ENCODE measurements at places on chromosomes 7 and 10.

DNA sequence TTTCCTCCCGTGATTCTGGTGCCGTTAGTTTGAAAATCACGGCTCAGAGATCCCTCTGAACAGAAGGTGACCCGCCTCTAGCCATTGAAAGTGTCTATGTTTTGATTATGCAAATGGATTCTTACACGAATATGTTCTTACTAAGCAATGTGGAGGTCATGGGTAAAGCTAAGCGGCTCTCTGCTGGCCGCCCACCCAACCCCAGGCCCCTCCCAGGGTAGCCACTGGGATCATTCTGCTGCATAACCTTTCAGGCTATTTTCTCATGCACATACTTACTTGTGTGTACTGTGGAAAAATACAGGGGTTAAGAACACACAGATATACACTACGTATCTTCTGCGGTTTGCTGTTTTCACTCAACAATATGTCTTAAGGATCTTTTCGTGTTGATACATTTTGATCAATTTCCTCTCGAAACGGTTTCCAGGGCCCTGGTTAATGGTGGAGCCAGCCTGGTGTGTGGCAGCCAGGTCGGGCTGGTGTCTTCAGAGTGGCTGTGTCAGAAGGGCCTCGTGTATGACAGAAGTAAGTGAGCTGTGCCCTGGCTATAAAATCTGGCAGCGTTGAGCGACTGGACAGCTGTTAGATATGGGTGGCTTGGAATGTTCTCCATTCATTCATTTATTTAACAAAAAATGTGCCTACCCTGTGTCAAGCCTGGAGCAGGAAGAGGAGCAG is 29.9 kb downstream of the ZNF783 start:
- DNase-seq = no peak

- no peak for DNase-seq
Observed at GRCh38 chr10:89798092-89798491, 96.7 kb downstream of the KIF20B start.

DNA sequence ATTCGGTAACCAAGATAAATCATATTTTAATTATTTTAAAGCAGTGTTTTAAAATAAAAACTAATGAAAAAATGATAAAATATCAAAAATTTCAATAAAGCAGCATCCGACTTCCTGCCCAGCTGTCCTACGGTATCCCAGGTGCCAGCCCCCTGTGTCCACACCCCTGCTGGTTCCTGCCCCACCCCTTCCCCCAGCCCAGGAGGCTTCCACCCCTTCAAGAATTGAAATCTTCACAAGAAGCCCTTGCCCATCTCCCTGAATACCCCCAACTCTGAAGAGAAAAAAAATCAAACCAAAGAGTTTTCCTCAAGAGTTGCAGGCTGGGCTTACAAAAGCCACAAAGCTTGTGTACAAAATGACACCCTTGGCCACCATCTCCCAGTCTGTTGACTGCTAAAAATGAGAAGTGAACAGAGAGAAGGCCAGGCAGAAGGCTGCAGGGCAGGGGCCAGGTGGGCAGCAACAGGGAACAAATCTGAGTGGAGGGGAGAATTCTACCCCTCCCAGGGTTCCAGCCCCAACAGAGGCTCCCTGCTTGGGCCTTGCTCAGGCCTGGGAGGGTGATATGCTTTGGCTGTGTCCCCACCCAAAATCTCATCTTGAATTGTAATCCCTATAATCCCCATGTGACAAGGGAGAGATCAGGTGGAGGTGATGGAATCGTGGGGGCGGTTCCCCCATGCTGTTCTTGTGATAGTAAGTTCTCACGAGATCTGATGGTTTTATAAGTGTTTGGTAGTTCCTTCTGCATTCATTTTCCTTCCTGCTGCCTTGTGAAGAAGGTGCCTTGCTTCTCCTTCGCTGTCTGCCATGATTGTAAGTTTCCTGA is 14.5 kb downstream of the GPRIN2 start:
- DNase-seq = no peak

DNA sequence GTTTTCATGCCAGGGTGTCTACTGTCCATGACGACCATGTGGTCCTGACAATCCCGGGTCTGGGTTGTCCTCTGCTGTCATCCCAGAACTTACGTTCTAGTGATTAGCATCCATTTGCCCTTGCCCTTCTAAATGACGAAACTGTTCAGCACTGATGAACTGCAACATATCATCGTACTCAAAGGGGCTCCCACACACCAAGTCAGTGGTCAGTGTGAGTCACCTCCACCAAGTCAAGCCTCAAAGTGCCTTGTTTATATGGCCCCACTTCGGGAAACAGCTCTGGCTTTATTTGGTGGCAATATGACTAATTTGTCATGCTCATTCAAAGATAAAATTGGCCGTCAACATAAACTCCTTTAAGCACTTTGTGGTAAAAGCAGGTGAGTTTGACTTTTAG is 110.7 kb downstream of the FRMD4A start:
- no peak for DNase-seq

GRCh38 chr7:151083071-151083823 is at the start of gene TMUB1:
TMUB1 (minus strand) TSS chr7:151083493; CDS start chr7:151082563, 930 bp downstream.
- peak; percentile 88 for DNase-seq

DNA sequence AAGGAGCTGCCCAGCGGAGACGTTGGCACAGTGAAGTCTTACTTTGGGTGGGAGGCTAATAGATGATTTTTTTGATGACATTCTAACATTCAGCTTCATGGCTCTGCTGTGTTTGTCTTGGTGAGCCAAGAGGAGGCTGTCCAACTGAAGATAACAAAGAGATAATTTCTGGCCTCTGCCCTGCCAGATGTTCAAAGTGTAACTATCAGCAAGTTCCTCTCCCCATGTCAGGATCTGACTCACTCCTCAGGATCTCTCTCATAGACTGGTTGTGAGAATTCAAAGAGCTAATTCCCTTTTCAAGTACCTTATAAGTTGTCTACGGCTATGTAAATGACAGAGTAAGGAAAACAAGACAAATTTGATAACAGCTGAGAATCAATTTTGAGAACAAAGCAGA is 1340.9 kb downstream of the XPNPEP1 start:
- no peak for DNase-seq

DNA sequence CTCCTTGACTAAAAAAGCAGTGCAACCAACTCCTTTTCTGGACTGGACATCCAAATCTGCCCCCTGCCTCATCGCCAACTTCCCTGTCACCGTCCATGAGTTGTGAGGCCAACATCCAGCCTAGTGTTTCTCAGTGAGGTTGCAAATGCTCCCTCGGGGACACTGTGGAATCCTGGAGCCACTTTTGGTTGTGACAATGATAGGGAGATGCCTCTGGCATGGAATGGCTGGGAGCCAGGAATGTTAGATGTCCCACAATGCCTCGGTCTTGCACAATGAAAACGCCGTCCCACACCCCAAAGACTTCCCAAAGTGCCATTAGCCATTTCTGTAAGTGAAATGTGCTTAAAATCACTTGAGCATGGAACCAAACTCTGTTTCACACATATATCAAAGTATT is 105.2 kb downstream of the OSBPL3 start:
- no peak for DNase-seq

DNA sequence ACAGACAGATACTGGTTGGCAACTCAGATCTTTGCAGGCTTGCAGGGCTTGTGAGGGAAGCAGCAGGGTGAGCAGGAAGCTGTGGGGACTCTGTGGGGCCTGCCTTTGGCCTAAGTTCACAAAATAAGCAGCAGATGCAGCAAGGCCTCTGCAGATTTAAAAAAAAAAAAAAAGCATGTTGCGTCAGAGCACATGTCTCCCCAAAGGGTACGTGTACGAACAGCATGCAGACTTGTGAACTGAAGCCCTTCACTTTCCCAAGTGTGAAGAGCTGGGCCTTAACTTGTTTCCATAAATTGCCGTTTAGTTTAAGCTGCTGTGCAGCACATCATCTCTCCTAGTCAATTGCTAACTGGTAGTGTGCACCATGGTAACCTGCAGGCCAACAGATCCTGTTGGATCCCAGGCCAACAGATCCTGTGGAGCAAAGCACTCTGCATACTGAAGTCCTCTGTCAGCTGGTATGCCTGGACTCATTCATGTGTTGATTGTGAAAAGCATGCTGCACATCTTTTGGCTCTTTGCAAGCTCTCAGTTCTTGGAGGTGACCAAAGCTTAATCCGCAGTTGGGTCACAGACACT is 10.8 kb upstream of the XPNPEP1 start:
- peak; percentile 18 for DNase-seq

DNA sequence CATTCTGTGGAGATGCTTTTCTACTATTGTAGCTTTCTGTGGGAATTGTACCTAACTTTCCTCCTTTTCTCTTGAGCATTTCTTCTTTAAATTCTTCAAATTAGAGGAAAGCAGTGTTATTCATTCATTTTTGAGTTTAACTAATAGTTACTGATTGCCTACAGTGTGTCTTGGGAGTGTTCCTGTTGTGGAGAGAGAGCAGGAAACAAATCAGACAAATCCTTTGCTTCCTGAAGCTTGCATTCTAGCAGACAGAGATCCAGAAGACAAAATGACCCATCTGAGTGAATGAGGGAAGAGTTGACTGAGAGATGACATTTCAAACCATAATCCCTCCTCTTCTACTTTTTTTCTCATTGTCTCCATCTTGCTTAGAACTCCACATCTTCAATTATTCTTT is 170.4 kb downstream of the SUGCT start:
- no peak for DNase-seq

GRCh38 chr10:71575934-71576801 is 143.4 kb downstream of the C10orf105 start:
- no peak for DNase-seq

DNA sequence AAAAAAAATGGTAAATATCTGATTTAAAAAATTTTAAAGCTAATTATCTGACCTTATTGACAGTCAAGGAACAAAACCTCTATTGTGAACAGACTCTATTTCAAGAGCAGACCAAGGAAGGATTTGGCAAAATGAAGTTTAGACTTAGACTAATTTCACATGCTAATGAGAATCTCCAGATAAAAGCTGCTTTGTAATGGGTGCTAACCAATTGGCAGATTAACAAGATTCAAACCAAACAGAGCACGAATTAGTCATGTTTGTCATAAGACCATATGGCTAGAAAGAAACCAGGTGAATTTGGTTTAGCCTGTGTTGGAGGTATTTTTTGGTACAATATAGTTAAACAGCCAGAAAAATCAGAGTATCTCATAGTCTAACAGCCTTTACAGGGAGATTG is 429.1 kb upstream of the NFE2L3 start:
- DNase-seq = peak; percentile 62

DNA sequence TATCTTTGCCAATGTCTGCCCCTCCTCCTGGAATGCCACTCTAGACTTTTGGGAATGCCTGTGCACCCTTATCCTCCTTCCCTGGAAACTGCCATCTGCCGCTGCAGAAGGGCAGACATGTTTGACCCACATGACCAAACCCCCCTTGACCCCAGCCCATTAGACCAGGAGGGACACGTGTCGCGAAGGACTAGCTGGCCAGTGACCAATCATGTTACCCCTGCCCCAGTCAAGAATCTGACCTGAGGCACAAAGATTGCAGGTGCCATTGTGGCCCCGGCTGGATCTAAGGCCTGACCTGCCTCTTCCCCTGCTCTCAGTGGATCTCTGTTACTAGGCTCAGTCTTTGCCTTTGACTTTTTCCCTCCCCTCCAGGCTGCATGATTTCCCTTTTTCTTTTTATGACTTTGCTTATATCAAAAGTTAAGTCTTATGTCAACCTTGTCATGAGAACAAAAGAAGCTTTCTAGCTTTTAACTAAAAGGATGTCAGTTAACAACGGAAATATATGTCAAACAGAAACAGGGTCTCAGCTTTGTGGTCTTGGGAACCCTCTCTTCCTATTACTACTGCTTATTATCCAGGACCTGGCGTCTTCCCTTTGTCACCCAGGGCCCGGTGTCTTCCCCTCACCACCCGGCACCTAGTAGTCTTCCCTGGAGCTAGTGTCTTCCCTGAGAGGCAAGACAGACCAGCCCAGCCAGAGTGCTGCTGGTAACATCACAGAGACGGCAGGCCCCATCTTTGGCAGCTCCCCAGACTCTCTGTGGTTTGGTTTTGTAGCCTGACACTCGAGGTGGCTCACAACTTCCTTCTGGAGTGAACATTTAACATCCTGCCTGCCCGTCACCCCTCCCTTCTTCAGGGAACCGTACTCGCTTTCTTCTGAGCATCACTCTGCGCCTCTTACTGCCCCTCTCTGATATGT is 24.4 kb upstream of the PPIF start:
- no peak for DNase-seq

DNA sequence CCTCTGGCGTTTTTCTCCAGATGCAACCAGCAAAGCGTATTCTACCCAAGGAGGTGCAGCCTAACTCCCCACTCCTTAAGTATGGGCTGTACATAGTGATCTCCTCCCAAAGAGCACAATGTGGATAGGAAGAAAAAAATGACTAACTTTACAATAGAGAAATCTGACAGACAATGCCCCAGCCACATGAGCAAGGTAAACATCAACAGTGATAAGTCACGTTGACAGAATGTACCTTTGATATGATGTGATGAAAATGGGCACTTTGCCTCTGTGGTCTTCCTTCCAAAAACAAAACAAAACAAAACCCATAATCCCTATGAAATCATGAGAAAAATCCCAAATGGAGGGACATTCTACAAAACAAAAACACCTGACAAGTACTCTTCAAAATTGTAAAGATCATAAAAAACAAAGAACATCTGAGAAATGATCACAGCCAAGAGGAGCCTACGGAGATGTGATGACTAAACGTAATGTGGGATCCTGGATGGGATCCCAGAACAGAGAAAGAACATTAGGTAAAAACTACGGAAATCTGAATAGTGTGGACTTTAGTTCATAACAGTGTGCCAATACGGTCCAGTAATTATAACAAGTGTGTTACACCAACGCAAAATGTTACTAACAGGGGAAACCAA is 50.6 kb downstream of the ABLIM1 start:
- DNase-seq = no peak

GRCh38 chr10:29022513-29022912 is 266.4 kb upstream of the LYZL1 start:
- no peak for DNase-seq

- DNase-seq = no peak
Observed at GRCh38 chr7:1924258-1924817, 254.3 kb downstream of the ELFN1 start.

DNA sequence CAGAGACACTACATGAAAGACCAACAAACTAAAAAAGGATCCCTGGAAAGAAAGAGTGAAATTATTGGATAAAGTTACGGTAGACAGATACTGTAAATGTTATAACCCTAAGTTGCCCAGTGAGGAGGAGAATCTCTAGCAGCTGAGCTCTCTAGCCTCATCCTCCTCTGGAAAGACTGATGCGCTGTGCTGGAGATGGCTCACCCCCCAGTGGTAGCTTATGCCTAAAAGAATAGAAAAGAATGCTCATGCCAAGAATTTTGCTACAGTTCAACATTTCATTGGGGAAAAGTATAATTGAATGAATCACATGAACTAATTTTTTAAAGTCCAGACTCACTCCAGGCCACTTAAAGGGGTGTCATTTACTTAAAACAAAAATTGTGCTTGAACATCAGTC is 50.8 kb upstream of the RNF32 start:
- DNase-seq = no peak

GRCh38 chr7:123939784-123940183 is 14.7 kb downstream of the SPAM1 start:
- no peak for DNase-seq

- no peak for DNase-seq
Observed at GRCh38 chr10:81969136-81969535, 94.1 kb downstream of the NRG3 start.

DNA sequence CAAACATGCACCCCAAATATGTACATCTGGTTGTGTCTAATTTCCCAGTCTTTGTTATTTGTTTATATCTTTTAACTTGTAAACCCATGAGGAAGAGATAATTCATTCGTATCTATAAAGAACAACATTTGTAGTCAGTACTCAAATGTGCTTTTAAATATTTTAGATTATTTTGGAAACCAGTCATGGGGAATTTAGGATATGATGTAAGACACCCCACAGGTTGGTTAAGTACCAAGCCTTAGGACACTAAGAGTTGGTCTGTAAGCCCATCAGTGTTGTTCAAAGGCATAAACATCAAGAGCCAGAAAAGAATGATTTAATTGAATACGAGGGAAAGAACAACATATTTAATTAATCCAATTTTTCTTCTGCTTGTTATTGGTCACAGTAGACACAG is 421.1 kb upstream of the SEMA3C start:
- no peak for DNase-seq
